ENCODE measurements at places on chromosomes 5 and 9.

DNA sequence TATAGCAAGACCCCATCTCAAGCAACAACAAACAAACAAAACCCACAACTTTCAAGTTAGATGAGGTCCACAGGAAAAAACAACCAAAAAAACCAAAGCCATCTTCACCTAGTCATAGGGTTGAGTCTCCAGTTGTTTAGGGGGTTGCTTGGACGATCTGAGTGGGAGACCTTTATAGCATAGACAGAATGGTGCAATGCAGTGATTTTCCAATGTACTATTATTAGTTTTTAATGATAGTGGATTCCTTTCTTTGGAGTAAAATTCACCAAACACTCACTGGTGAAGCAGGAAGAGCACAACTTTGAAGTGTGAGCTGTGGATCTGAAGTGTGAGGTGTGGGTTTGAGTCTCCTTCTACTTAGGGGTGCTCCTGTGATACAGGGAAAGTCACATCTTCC lies 67.0 kb upstream of the KLF9 start:
- DNase-seq: no peak

- no peak for DNase-seq
Measured at GRCh38 chr5:136155761-136156160, 23.1 kb downstream of the SMAD5 start.

DNA sequence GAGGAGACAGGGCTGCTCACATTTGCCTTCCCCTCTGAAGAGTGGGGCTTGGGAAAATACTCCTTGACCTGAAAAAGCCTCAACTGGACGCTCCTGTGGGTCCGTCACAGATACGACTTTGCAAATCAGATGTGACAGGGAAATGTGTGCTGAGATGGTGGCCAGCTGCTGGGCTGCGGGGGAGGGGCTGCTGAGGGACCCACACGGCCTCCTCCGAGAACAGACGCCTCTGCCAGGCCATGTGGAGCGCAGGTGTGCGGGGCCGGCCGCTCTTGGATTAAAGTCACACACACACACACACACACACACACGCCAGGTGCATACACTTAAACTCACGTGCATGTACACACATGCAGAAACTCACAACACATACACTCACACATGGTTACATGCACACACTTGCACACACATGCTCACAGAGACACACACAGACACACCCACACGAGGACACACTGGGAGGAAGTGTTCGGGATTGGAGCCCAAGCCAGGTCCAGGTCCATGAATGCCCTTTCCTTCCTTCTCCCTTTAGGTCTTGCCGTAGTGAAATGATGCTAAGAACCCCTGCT lies 167.4 kb downstream of the GAPVD1 start:
- no peak for DNase-seq

- DNase-seq: no peak
Measured at GRCh38 chr5:81893961-81894360, 77.9 kb upstream of the ATG10 start.

DNA sequence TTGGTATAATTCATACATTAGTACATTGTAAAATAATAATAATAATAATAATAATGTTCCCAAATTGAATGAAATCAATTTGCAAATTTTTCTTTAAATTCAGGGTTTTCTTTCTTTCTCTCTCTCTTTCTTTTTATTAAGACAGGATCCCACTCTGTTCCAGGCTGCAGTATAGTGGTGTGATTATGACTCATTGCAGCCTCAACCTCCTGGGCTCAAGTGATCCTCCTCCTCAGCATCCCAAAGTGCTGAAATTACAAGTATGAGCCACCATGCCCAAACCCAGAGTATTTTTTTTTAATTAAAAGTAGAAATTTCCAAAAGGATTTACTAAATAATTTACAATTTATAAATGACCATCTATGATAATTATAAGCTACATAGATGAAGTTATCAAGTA lies 117.7 kb downstream of the HOMER1 start:
- DNase-seq: no peak

GRCh38 chr5:1974501-1975405 lies 92.0 kb upstream of the IRX4 start:
- no peak for DNase-seq

GRCh38 chr9:12718482-12719026 lies 25.4 kb downstream of the TYRP1 start:
- DNase-seq: no peak

GRCh38 chr5:143115381-143115780 lies 288.1 kb downstream of the NR3C1 start:
- no peak for DNase-seq

GRCh38 chr9:27924502-27924901 lies 351.2 kb upstream of the C9orf72 start:
- no peak for DNase-seq

GRCh38 chr9:121189660-121190059 lies 12.0 kb downstream of the RAB14 start:
- no peak for DNase-seq

DNA sequence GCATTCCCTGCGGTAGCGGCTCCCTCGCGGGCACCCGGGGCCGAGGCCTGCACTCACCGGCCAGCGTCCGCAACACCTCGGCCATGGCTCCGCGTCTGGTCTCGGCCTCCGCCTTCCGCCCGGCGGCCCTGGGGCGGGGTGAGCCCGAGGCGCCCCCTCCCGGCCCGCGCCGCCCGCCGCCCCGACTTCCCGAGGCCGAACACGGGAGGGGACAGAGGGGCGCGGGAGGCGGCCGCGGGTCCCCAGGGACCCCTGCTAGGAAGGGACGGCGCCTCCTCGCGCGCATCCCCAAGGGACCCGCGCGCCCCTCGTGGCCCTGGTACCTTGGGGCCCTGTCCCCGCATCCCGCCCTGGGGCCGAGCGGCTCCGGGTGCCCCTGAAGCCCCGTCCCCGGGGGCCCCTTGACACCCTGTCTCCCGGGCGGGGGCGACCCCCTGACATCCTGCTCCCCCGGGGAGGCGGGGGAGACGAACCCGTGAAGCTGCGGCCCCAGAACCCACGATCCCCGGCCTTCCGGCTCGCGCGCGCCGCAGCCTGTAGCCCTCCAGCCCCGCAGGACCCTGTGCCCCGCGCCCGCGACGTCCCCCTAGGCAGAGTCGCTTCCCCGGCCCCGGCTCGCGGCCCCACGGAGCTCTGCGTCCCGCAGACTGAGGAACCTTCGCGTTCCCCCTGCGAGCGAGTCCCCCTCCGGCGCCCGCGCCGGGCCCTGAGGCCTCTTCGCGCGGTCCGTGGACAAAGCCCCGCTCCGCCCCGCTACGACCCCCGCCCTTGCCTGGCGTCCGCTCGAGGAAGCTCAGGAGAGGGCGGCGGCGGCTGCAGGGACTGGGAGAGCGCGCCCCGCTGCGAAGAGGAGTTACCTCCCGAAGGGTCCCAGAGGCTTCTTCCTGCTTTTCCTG lies at the start of gene ABO:
ABO (minus strand) TSS at position 97 of the 896 bp plus-strand sequence.
- no peak for DNase-seq

- no peak for DNase-seq
Measured at GRCh38 chr5:172178991-172179989, 8.7 kb downstream of the STK10 start.

DNA sequence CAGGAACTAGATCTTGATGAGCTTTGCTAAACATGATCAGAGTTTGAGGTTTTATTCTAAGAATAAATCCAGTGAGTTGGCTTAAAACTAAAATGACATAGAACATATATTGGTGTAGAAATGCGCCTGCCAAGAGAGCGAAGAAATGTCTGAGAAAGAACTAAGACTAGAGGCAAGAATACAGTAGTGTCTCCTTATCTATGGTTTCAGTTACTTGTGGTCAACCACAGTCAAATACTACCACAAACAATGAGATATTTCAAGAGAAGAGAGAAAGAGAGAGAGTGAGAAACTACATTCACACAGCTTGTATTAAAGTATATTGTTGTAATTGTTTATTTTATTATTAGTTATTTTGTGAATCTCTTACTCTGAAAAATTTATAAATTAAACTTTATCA lies 254.4 kb upstream of the CDH10 start:
- DNase-seq: no peak

DNA sequence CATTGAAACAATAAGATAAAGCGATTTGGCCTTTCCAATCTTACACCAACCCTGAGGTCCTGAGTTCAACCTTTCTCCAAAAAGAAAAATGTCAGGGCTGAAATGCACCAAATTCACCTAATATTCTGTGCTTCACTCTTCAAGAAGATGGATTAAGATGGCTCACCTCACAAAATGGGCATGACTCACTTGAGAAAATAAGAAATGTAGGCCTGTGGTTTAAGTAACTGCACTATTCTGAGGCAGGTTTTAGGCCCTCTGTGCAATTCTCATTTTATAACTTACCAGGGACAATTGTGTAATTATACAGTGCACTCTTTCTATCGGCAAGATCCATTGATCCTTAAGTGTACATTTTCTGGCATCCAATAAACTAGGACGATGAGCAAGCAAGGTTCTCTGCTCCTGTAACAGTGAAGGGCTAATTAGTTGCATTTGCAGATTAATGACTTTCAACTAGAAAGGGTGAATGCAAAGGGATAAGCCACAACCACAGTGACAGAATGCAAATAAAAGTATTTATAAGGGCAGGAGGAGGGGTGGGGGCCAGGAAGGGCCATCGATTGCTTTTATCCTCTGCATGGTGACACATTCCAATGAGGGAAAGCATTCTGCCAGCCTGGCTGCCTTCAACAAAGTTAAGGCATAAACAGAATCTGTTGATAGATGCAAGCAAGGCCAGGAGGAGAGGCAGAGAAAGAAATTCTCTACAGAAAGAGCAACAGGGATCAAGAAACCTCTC lies 214.5 kb downstream of the CAAP1 start:
- no peak for DNase-seq

DNA sequence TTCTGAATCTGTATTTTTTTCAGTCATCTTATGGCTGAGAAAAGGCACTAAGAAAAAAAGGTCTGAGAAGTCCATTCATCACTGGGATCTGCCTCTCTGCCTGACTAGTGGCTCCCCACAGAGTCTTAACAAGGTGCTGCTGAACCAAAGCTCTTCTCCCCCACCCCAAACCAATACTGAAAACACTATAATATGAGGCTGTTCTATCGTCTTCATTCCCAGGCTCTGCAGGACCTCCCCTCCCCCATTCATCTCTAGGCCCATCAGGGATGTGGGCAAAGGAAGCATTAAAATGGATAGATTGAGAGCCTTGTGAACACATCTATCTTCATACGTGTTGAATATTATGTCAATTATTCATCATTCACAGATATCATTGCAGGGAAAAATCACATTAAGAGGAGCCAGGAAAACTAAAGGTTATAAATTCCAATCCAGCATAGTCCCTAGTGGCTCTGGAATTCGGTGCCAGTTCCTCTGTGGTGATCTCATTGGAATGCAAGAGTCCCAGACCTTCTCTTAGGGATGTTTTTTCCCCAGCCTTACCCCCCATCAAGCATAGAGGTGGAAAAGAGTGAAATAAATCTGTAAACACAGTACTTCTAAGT lies 44.3 kb upstream of the GPR151 start:
- no peak for DNase-seq

GRCh38 chr5:161614342-161614741 lies 67.8 kb upstream of the GABRB2 start:
- DNase-seq: no peak

DNA sequence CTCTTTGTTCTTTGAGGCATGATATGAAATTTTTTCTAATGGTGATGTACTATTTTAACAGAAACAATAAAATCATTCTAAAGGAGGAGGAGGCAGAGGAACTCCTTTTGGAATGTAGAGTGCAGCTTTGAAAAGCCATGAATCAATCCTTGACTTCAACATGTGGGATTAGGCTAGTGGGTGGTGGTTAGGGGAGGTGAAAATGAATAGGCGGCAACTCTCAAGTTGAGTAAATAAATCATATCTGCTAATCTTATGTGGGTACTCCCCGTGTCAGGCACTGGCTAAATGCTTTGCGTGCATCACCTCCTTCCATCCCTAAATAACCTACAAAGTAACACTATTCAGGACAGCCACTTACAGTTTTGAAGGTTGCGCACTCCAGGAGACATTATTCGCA lies 35.1 kb downstream of the FAM81B start:
- DNase-seq: no peak

DNA sequence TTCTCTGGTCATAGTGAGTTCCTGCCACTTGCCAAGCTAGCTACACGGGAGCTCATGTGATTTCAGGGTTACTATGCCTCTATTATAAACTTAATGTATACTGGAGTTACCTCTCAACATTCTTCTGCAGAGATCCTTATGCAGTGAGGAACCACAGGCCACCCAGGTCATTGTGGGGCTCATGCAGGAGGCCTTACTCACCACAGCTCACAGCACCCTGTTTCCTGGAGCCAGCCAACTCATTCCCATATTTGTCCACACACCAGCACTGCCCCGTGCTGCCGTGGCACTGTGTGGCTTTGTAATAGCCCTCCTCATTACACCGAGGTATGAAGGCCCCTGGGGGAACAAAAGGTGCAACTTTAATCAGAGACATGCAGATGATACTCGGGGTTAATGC lies 520.0 kb downstream of the SPOCK1 start:
- DNase-seq: no peak

GRCh38 chr5:38443390-38443789 lies 113.1 kb downstream of the LIFR start:
- no peak for DNase-seq

DNA sequence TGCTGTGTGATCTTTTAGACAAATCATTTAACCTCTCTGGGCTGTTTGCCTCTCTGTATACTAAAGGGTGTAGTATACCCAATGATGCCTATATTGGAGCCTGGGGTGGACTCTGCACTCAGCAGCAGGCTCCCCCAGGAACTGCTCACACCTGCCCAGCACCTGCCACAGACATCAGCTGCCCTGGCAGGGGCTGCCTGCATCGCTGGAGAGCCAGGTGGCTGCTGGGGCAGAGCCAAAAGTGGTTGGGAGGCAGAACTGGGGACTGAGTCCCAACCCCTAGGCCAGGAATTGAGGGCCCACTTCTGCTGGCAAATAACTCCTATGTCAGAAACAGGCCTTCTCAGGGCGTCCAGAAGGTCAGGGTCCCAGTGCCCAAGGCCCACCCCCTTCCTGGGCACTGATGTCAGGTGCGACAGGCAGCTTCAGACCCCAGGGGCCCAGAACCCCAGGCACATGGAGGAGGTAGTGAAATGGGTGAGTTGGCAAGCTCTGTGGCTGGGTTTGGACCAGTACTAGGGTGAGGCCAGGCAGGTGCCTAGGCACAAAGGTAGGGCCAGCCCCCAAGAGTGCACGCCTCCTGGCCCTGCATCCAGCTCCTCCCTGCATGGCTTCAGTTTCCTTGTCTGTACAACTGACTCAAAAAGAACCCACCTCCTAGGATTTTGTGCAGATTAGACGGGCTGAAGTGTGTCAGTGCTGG lies 5.8 kb downstream of the UNC5A start:
- no peak for DNase-seq

- no peak for DNase-seq
Measured at GRCh38 chr5:181088289-181088688, 42.7 kb downstream of the OR2V1 start.

DNA sequence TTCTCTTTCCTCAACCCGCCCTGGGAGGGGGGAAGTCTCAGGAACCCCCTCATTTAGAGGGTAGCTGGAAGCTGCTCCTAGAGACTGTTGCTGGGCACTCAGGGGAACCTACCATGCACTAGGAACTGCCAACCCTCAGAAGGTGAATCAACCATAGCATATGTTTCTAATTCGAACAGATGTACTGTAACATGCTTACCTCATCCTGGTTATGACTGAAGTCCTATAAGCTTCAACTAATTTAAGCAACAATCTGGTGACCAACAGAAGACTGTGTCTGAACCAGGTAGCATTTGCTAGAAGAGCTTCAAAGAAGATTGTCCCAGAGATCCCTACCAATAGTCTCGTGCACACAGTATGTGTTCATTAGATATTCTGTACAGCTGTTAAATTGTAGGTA lies 5.7 kb upstream of the PRDM6 start:
- DNase-seq: no peak

- DNase-seq: no peak
Measured at GRCh38 chr9:114397219-114397847, 9.6 kb upstream of the AKNA start.
